Activated CD4-positive, alpha-beta T cell treated with anti-CD3 and anti-CD28 coated beads, Interleukin-2, Interleukin-6, amounts not matched to agents 100 ng/mL and 50 ng/mL, durations not matched to agents 16 hours and 8 hours (primary cell): ENCODE measurements at places on chromosomes 5 and 9.

DNA sequence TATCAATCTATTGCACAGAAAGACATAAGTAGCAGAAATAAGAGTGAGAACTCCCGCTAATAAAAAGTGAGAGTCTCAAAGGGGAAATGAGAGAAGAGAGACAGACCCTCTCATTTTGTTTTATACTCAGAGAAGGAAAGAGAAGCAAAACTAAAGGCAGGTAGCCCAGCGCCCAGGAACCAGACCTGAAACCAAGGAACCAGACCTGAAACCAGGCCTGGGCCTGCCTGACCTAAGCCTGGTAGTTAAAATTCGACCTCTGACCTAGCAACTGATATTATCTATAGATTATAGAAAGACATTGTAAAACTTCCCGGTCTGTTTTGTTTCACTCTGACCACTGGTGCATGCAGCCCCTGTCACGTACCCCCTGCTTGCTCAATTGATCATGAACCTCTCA, 134.5 kb upstream of the SEMA6A start:
- DNase-seq, result no peak

DNA sequence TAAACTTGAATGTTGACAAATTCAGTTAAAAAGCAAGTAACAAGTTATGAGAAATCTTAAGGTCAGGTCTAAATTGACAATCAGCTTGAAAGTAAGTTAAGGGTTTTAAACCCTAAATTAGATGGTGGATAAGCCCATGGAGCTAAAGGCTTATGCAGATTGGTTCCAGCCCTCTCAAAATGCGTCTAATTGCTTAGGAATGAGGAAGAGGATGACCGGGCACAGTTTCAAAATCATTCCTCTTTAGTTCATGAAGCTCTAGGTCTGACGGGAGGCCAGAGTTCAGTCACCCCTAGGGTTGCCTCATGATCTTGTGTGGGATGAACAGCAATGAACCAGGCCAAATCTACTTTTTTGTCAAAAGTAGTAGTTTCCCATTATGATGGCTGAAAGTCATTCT, 75.4 kb downstream of the SLC38A9 start:
- DNase-seq, result no peak

- DNase-seq, result no peak
Measured at GRCh38 chr5:151596828-151597539, 5.9 kb upstream of the FAT2 start.

- DNase-seq, result no peak
Measured at GRCh38 chr9:69745716-69746437, 13.9 kb downstream of the PTAR1 start.

DNA sequence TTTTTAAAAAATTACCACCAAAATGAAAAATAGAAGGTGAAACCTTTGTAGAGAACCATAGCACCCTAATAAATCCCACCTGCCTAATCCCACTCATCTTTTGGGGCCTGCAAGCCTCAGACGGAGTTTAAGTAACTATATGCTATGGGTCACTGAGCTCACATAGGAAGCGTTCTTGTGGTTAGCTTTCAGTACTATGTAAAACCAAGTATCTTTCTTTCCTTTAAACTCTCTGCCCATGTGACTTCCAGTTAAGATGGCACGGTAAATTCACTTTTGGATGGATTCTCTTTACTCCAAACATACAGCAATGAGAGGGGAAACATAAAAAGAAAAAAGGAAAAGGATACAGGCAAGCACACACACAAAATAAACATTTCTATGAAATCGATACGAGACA, 50.9 kb downstream of the FANCC start:
- peak; percentile 21 for DNase-seq

- DNase-seq, result peak; percentile 57
Measured at GRCh38 chr5:90932052-90932699, 373.6 kb downstream of the ADGRV1 start.

DNA sequence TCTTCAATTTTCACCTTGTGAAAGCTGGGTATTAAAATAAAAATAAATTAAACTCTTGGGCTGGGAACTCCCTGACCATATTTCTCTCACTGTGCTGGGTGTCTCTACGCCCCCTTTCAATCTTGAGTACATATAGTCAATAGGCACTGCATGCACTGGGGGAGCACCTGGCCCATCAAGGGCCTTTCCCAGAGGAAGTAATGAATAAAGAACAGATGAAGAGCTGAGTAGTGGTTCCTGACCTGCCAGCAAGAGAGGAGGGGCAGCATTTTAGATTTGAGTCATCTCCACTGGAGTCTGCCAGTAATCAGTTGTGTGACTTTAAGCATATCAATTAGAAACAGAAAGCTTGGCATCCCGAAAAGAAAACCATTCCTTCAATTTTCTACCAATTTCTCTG, 6.2 kb downstream of the MAPKAP1 start:
- DNase-seq, result peak; percentile 74

GRCh38 chr5:17012289-17012688, 76.2 kb upstream of the MYO10 start:
- DNase-seq, result no peak

GRCh38 chr9:103362986-103363385, 367.9 kb downstream of the CYLC2 start:
- DNase-seq, result no peak

GRCh38 chr9:130636648-130637020, 27.8 kb upstream of the PRDM12 start:
- DNase-seq, result no peak

- no peak for DNase-seq
Measured at GRCh38 chr9:113558632-113559502, 95.3 kb downstream of the RGS3 start.

GRCh38 chr5:154244476-154244875, 53.9 kb downstream of the GALNT10 start:
- no peak for DNase-seq

DNA sequence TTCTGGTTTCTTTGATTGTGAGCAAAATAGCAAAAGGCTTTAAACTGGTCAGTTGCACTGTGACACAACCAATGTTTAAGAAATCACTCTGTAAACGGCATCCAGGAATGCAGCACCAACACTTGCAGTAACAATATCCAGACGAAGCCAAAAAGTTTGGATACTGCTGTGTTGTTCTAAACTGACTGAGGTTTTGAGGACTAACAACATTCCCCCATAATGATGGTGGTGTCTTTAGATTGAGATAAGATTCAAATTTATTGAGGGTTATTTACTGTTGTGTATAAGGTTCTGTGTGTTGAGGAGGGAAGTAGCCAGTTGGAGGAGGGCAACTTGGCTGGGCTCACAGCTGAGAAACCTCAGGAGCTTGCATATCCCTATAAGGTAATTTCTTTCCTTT, 353.6 kb downstream of the BNC2 start:
- DNase-seq, result no peak

- no peak for DNase-seq
Measured at GRCh38 chr9:132823370-132824145, 54.5 kb downstream of the AK8 start.

DNA sequence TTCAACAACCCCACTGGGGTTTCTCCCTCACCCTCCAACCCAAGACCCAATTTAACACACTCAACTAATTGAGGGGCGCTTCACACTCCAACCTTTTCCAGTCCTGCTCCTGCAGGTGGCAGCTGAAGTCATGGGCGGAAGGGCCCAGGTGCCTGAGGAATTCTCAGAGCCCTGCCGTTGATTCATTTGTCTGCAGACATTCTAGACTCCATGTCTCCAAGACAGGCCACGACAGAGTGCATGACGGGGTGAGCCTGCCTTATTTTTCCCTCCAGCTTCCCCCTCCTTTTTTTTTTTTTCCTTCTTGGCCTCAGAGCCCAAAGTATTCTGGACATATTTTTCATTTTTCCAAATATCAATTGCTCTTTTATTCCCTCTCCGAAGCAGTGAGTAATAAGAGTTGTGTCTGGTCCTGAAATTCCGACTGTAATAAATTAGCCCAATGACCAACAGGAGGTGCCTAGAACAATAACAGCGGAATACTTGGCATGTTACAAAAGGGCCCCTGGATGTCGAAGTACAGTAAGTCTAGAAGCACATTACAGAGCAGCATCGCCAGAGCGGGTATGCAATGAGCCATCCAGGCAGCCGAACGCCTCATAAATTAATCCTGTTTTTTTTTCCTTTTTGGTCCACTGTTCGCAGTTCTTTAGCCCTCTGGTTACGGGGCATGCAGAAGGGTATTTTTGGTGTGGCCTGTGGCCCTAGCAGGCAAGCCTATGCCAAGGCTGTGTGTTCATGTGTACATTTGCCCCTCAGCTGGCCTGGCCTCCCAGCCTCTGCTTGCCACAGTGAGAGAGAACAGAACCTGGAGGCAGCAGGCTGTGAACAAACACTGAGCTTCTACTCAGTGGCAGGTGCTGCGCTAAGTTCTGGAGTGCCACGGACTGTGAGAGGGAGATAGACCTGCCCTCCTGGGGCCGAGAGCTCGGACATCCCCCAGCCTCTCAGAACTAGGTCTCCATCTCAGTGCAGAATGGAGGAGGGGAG, 8.6 kb upstream of the SMIM23 start:
- no peak for DNase-seq

DNA sequence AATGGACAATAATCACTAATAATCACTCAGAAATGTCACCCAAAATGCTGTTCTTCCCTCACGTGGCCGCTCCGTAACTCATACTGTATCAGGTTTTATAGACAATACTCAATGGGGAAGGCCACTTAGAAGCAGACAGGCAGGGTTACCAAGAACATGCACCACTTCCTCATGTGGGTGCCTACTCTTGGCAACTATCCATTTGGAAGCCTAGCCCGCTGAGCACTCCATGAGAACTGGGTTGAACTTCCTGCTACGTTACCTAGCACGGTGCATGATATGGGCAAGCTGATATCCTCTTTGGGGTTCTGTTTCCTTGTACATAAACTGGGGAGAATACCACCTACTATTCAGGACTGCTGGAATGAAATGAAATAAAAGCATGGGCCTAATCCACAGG, 14.3 kb downstream of the DAP start:
- DNase-seq, result no peak

- no peak for DNase-seq
Measured at GRCh38 chr5:98588215-98588614, 185.2 kb upstream of the RGMB start.

GRCh38 chr5:77423022-77423750, 68.9 kb downstream of the WDR41 start:
- no peak for DNase-seq

DNA sequence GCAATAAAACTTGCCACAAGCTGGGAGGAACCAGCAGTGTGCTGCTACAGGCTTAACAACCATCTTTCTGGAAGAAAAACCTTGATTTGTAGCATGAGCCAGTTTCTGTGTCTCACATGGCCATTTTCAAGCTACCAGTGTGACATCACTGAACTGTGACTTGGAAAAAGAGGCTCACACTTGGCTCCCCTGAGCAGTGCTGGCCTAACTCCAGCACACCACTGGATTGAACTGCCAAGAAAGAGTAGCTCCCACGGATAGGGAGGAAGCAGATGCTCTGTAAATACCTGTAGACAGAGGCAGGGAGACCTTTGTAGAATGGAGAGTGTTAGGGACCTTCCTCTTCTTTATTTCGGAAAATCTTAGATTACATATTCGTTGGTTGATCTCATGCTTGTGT, 197.9 kb downstream of the SH3GL2 start:
- no peak for DNase-seq

GRCh38 chr5:74895906-74896305, 29.7 kb upstream of the FAM169A start:
- DNase-seq, result no peak

- no peak for DNase-seq
Measured at GRCh38 chr9:114973216-114973615, 42.8 kb upstream of the TNFSF8 start.

- no peak for DNase-seq
Measured at GRCh38 chr5:136764601-136765000, 399.3 kb upstream of the TRPC7 start.

DNA sequence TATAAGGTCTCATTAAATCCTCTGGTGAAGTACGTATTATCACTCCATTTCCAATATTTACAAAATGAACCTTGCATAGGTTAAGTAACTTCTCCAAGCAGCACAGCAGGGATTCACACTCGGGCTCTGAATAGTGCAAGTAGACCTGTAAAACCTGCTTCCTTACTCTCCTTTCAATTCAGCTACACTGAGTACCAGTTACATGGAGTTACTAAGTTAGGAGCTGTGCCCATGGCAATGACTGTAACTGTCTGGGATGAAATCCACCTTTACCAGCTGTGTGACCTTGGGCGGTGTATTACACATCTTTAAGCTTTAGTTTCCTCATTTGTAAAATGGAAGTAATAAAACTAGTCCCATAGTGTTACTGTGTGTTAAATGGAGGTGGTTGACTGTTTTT, 15.9 kb upstream of the MOB3B start:
- no peak for DNase-seq

GRCh38 chr9:32326146-32326545, 58.3 kb upstream of the ACO1 start:
- DNase-seq, result no peak

- DNase-seq, result peak; percentile 61
Measured at GRCh38 chr5:142748568-142749249, 21.5 kb upstream of the ARHGAP26 start.

- peak; percentile 76 for DNase-seq
Measured at GRCh38 chr5:6820851-6821479, 107.7 kb downstream of the TENT4A start.

DNA sequence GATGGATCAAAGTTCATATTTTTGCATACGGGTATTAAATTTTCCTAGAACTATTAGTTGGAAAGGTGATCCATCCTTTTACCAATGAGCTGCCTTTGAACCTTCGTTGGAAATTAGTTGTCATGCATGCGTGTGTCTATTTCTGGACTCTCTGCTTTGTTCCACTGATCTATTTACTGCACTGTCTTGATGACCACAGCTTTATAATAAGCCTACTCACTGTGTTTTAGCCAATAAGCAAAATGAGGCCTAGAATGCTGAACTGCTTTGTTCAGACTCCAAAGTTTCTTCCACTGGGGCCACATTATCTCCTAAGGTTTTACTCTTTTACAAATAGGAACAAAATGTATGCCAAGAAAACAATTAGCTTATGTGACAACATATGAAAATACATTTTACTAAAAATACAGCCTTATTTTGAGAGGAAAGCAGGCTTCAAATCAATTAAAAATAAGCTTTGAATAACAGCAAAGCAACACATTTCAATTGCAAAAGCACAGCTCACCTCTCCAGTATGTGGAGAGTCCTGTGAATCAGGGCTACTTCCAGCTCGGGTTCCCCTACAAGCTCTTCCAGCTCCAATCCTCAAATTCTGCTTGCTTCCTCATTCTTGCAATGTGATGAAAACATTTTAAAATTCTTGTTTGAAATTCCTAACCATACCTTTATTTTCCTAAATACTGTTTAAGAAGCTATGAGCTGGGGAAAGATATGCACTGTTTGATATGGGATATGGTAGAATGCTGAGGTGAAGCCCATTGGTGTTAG, 72.0 kb downstream of the RETREG1 start:
- no peak for DNase-seq

- DNase-seq, result no peak
Measured at GRCh38 chr5:67092535-67092934, 104.1 kb downstream of the CD180 start.

GRCh38 chr5:40191150-40191549, 488.6 kb upstream of the PTGER4 start:
- no peak for DNase-seq

GRCh38 chr5:66633754-66634153, 37.6 kb downstream of the MAST4 start:
- no peak for DNase-seq

DNA sequence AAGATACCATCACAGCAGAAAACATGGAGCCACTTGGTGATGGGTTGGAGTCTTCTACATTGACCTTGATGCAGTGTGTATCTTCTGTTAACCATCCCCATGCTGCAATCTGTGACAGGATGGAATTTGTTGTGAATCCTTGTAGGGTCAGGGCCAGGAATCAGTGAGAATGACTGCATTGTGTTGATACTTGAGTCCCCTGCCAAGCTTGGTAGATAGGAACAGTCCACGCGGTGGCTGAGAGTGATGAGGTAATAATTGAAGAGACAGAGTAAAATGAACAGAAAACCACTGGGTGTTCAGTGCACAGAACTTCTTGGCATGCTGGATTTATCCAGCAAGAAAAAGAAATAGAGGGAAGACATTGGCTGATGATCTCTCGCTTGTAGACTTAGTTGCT, 217.5 kb downstream of the MAN2A1 start:
- DNase-seq, result no peak
